Activated T-cell treated with anti-CD3 and anti-CD28 coated beads for 24 hours (primary cell): ENCODE measurements at places on chromosomes 7 and 10.

DNA sequence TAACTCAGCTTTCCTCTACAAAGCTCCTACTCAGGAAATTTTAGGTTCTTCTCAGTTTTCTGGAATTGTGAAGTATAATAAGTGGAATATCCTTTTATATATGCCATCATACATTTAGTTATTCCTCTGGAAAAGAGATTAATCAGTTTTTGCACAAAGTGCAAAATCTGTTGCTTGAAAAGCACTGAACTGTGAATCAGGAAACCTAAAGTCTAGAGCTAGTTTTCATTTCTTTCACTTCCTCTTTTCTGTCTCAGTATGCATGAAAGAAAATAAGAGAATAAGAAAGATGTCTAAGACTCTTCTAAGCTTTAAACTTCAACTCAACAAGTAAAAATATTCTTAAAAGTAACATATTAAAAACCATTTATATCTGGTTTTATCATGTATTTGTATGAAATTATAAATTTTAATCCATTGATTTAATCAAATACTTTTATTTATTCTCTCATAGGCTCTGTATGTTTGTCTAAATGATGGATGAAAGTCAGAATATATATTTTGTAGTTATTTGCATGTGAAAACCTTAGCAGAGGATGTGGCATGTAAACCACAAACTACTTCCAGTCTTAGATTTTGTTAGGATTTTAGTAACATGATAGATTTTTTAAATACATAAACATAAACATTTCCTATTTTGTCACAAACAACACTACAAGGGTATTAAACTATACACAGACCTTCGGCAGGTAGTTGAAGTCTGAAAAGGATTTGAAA is 1073.0 kb downstream of the XPNPEP1 start:
- no peak for DNase-seq

DNA sequence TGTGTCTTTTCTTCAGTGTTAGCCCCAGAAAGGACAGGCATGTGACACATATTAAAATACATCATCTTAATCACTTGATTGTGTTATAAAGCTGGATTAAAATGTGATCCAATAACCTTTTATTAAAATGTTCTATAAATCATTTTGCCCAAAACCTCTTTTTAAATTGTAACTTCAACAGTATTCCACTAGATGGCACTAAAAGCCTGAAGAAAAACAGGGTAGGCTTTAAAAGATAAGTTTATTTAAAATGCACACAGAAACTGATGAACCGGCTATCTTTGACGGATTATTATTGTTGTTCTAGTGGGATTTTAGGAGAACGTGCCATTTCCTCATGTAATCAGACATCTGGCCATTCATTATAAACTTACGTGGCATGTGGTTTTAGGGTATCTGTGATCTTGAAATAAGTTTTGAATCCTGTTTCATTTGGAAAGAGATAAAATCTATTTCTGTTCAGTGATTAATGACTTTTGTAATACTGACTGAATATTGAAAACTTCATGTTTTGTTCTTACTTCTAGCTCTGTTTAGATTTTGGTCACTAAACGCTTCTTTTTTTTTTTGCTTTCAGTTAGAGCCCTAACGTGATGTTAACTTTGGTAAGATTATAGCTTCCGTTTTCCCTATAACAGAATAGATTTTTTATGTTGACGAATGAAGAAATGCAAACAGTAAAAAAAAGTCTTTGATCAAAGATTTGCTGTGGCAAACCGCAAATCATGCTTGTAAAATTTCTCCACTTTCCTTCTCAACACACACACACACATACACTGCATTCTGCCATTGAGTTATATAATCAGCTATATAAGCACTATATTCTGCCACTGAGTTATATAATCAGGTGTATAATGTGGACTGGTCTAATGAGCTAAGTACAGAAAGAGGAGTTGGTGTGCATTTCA is 13.6 kb downstream of the VPS50 start:
- DNase-seq: no peak

DNA sequence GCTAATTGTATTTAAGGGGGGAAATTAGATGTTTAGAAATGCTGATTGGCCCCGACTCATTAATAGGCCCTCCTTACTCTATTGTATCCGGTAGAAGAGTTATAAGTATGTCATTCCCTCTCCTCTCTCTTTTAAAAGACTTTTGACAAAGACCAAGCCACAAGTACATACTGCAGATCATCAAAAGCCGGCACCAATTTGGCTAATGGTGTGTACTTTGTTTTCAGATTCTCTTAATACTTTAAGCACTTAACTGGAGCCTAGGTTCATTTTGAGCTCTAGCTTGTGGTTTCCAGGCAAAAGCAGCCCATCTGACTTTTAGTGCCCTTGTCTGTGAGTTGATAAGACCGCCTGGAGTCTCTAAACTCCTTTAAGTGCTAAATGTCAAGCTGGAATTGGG is 210.0 kb upstream of the LYZL1 start:
- no peak for DNase-seq

DNA sequence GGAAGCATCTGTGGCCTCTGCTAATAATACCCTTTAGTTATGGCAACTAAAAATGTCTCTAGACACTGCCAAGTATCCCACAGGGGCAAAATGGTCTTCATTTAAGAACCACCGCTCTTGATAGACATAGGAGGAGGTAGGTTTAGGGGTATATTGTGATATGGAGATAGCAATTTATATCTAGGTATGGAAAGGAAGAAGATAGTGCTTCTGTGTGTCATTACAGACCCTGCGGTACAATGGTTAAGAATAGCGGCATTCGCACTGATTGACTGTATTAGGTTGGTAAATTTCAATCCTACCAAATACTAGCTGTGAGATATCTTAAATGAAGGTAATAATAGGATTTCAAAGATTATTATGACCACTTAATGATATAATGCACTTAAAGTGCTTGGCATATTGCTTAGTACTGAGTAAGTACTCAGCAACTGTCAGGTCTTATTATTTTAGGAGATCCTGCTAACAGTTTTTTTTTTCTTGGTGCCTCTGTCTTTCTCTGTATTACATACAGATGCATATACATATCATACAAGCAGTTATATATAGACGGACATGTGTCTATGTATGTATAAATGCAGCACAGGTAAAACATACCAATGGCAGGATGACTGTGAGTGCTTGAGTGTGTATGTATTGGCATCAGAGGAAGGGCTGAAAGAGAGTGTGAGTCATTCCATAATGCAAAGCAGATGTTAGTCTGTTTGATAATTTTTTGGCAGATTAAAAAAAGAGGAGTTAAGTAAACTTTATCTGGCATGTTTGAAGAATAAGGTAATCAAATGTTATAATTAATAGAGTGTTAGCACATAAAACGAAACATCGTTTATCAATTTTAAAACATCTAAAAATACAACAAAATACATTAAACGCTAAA is 50.0 kb upstream of the ITGB8 start:
- no peak for DNase-seq

DNA sequence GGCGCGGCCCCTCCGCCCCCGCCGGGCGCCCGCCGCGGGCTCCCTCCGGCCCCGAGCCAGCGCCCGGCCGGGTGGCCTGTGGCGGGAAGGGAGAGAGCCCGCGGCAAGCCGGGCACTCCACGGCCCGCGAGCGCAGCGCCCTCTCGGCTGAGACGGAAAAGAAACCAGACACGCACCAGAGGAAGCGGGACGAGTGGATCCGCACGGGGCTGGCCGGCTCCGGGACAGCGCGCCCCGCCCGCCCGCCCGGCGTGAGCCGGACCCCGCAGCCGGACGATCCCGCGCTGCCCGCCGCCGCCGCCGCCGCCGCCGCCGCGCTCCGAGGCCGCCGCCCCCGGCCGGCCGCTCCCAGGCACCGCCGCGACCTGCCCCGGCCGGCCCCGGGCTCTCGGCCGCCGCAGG is 300 bp downstream of the ARHGAP21 start:
- no peak for DNase-seq

GRCh38 chr10:60518745-60519144 is 129.1 kb upstream of the ANK3 start:
- no peak for DNase-seq

DNA sequence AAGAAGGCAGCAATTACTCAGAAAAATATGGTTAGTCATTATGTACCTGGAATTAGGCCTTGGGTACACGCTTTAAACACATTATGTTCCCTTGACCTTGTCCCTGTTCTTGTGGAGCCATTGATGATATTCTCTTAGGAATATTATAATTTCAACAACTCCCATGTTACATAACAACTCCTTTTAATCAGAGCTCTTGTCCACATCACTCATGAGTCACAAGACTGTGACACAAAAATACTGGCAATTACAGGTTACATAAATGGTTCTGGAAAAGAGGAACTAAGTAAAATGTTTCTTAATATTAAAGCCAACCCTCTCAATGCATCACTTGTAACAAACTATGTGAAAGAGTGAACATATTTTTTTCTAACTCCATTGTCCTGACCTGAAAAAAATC is 143.8 kb upstream of the PCLO start:
- DNase-seq: no peak

GRCh38 chr10:2208106-2208505 is 470.8 kb upstream of the ADARB2 start:
- no peak for DNase-seq

DNA sequence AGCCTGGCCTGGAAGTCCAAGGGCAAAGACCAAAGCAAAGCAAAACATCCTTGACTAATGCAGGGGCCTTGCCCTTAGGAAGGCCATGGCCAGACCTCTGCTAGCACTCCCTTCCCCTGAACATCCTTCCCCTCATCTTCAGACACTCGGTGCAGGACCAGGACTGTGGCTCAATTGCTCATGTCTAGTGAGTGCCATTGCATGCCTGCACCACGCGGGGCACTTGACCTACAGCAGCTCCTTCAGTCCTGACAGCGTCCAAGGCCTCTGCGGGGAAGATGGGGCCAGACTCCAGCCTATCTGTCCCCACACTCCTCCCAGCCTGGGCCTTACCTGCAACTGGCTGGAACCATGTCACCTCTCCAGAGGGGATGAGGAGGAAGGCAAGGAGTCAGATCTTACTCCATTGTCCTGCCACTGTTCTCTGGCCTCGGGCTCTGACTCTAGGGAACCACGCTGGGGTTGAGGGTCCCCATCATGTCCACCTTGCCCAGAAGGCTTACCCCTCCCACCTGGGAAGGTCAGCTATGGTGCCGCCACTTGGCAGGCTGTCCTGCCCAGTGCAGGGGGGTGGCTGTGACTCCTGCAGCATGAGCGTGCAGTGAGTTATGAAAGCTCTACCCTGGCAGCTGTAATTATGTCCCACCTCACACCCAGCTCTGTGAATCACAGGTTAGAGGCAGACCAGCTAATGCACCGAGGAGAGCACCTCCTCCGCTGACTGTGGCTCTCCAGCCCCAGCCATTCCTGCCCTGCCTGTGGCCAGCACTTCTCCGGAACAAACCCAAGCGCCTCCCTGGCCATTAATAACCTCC is 16.1 kb downstream of the DRGX start:
- no peak for DNase-seq

DNA sequence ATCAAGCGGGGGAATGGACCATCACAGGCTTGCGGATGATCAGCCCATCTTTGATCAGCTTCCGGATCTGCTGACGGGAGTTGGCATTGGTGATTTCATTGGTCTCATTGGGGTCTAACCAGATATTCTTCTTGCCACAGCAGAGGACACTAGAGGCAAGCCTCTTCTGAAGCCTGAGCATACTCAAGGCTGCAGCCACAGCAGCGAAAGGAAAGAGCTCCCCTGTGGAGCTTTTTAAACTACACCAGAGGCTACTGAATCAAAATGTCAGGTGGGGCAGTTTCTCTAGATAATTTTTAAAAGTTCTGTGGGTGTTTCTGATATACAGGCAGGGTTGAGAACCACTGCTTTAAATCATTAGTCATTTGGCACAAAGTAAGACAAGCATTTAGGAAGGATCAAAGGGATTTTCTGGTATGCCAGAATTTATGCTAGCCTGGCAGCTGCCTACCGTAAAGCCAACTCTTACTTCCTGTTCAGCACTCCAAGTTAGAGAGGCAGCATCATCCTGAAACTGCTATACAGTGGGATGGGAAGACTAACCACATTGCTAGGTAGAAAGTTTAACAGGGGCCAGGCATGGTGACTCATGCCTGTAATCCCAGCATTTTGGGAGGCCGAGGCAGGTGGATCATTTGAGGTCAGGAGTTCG is 7.0 kb downstream of the NAPEPLD start:
- DNase-seq: no peak

GRCh38 chr10:17061418-17061817 is 68.2 kb downstream of the CUBN start:
- no peak for DNase-seq

DNA sequence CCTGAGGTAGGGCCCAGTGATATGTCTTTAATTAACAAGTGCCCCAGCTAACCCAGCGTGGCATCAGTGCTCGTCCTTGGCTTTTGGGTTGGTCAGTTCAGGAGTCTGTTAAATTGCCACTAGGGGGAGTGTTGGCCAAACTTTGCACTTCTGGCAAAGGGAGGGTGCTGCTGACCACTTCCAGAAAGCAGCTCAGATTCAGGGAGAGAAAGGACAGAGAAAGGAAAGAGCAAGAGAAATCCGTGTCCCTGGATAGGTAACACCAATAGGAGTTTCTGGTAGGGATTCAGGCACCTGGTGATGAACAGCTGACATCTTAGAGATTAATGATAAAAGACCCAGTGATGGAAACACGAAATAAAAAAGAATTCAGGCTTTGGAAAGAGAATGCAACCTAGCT is 243.1 kb upstream of the AOAH start:
- DNase-seq: no peak

DNA sequence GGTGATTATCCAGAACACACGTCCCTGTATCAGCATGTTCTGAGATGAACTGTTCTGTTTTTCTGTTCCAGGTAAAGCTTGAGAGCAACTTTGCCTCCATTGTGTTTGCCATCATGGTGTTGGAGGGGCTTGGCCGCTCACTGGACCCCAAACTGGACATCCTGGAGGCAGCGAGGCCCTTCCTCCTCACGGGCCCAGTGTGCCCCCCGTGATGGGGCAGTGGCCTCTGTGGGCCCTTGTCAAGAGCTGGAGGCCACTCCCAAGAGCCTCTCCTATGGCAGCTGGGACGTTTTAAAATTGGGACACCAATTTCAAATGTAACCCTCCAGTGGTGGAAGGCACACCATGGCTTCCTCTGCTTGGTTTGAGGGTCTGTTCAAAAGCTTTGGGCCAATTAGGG is 1.9 kb upstream of the NDUFB2 start:
- no peak for DNase-seq

- no peak for DNase-seq
Measured at GRCh38 chr10:96767611-96768010, 47.3 kb upstream of the PIK3AP1 start.

- DNase-seq: no peak
Measured at GRCh38 chr10:29621161-29621560, 13.6 kb downstream of the SVIL start.

- no peak for DNase-seq
Measured at GRCh38 chr7:32264702-32265284, 194.6 kb upstream of the PDE1C start.
